ENCODE measurements at places on chromosomes 7 and 10.

GRCh38 chr7:25622695-25623094 lies 394.4 kb upstream of the NPVF start:
- DNase-seq = no peak

DNA sequence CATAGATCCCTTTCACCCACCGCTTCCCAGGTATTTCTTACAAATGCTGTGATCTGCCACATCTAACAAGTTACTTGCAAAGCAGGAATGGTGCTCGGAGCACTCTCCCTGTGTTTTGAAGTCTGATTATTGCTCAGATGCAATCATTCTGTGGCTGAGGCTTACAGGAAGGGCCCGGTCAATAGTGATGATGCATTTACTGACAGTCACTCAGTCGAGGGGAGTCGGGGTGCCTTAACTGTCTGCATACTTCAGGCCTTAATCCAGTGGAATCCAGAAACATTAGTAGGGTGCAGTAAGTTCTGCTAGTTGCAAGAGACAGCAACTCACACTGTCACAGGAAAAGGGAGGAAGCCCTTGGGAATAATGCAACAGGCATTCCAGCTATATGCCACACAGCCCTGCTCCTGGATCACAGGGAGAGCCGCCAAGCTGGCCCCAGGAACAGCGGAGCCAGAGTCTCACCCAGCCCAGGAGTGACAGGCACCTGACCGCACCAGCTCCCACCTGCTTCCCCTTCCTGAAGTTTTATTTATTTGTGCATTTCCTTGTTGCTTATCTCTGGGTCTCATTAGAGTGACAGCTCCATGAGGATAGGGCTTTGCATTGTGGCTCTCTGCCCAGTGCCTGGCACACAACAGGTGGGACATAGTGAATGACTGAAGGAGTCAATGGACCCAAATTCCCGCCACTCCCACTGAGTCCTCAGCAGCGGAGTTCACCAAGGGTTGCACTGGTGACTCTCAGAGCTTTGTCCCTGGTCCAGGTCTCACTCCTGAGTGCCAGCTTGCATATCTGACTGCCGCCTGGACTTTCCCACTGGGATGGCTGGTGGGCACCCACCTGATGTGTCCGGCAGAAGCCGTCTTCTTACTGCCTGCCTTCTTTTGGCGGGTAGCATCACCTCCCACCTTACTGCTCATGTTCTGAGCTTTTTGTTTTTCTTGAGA lies 212.5 kb upstream of the SH2B2 start:
- no peak for DNase-seq

DNA sequence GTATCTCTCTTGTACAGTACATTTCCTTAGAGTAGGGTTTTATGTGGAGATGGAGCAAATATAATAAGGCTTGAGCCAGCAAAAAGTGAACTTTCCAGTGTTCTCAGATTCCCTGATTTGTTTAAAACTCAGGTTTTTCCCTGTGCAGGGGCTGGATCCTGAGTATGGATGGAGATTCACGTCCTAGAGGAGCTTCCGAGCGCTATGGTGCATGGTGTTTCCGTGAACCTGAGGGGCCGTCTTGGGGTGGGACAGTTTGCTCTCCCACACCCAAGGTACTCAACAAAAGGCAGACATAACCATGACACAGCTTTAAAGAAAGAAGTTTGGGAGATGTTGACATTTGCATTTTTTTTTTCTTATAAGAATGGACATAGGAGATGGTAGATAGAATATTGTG lies 122.5 kb downstream of the SEC23IP start:
- no peak for DNase-seq

GRCh38 chr7:80362677-80363076 lies 149.2 kb downstream of the GNAT3 start:
- no peak for DNase-seq

DNA sequence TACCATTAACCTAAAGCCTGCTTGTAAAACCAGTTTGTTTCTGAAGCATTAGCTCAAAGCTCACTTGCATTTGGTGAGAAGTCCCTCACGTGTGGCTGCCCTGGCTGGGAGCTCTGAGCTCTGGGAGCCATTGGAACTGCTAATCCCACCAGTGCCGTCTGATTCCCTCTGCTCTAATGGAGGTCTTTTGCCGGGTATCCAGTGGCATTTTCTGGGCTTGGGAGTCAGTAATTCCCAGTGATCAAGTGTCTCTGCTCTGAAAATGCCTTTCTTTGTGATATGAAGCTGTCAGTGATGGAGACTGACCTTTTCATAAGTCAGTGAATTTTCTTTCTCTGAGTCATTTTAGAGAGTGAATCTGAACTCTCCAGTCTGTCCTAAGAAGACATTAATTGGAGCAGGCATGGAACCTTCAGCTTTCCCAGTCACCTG lies 36.9 kb upstream of the FAM20C start:
- DNase-seq = no peak

- DNase-seq = no peak
Observed at GRCh38 chr10:34217524-34217923, 597.6 kb downstream of the PARD3 start.

DNA sequence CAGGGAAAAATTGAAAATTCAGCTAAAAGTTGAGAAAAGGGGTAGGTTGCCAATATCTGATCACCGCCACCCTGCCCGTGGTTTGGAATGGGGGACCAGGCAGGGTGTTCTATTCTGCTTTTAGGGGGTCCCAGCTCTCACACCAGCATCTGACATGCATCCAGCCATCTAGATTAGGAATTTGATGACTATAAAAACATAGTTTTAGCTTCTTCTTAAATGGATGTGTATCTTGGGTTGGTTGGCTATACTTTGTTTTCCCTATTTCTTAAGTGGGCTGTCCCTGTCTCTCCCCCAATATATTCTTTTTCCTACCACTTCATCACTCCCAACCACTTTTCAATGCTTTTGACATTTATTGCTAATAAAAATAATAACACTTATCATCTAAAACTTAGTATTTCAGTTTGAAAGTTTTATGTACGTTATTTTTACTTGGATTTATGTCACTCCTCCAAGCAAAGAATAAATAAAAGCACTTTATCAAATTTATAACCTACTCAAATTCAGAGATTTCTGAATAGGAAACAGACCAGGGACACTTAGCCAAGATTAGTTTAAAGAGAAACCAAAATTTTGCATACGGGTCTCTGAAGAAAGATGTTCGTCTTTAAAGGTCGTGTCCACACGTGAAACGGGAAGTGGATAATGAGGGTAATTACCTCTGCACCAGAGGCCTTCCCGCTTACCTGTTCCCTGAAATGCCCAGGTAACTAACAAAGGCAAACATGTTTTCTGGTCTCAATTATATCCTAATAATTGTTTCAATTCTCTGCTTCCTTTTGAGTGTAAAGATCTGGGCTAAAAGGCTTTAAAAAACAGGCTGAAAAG lies 233.2 kb upstream of the AUTS2 start:
- no peak for DNase-seq

GRCh38 chr7:2111568-2111967 lies 121.2 kb downstream of the MAD1L1 start:
- DNase-seq = no peak

- DNase-seq = no peak
Observed at GRCh38 chr7:41735206-41735605, 32.3 kb upstream of the INHBA start.

DNA sequence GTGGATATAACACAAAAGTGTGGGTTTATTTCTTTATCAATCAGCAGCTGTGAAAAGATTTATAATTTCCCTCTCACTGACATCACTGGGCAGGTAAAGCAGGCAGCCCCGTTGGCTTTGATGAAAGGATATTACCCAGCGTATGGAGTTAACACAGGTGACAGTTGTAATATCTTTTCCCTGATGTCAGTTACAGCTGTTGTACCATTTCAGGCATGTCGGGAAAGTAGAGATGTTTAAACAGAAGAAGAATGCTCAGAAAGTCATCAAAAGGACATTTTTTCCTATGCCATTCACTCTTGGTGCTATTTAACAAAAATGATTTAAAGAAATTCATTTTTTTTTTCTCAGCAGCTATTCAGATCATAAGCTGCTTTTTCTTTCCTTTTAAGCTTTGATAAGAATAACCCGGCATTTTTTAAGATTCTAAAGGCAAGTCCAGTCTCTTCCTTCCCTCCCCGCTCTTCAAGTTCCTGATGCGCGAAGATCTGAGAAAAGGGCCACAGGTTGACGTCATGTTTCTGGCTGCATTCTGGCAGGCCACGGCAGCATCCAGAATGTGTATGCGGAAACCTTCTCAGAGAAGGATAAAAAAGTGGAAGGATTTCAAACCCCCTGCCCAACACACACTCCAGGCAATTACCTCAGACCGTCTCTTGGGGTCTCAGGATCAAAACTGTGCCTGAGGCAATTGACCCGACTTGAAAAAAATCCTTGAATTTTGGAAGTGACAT lies 32.5 kb upstream of the ADAM12 start:
- no peak for DNase-seq

GRCh38 chr10:30531751-30532530 lies 97.6 kb downstream of the LYZL2 start:
- no peak for DNase-seq

DNA sequence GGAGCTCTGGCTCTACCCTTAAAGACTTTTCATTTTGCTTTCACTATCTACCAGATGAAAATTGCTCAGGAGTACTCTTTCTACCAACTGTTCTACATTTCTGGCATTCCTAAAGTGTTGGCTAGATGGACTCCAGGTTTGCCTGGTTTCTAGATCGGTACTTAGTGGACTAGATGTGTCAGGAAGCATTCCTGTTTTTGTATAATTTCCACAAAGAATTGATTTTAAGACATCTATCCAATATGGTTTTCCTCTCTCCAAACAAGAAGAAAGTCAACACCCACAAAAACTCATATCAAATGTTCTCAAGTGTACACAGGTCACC lies 157.7 kb downstream of the CHRM2 start:
- DNase-seq = no peak

GRCh38 chr7:111089822-111090426 lies 1.0 kb upstream of the LRRN3 start:
- DNase-seq = no peak

DNA sequence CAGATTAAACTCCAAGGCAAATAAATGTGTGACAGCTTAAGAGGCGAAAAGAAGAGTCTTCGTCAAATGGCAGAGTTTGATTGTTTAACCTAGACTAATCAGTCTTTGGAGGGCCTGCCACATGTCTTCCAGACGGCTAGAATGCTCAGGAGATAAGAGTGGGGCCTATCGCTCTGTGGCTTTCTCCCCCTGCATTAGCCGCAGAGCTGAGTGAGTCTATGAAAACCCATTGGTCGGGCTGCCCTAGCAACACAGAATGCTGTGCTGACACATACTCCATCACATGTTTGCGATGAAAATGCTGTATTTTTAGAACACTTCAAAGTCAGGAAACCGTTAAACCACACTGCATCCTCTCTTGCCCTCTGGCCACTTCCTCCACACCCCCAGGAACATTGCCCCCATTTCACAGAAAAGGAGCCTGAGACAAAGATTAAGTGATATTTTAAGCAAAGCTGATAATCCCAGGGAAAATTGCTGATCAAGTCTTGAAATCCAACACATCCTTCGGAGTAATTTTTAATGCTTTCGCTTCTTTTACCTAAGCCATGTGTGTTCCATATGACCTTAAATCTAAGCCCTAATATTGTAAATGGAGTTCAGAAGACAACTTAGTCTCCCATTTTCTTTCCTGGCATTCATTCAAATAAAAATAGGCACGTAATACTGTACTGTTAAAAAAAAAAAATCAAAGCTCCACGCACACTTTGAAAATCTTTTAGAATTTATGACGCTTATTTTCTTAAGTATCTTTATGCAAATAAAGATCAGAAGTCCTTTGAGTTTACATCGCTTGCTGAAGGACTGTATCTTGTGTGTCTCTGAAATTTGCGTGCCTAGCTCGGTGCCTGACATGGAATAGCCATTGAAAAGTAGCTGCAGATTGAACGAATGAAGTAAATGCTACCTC lies 161.2 kb downstream of the CELF2 start:
- no peak for DNase-seq

- no peak for DNase-seq
Observed at GRCh38 chr7:112446431-112446830, 3.8 kb upstream of the IFRD1 start.

DNA sequence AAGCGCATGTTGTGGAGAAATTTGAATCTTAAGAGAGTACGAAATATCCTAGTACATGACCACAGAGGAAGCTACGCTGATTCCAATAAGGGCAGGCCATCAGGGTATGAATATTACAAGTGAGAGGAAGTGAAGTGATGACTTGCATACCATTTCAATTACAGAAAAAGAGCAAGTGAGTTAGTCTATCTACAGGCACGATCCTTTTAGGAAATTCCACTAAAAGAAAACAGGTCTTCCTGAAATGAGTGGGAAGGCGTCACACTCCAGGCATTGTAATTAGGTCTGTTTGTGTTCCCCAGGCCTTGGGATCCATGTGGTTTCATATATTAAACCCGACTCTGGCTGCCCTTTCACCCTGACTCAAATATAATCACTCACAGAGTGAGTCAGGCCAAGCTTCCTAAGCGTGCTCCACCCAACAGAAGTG lies 152.5 kb downstream of the SEMA3A start:
- DNase-seq = no peak

DNA sequence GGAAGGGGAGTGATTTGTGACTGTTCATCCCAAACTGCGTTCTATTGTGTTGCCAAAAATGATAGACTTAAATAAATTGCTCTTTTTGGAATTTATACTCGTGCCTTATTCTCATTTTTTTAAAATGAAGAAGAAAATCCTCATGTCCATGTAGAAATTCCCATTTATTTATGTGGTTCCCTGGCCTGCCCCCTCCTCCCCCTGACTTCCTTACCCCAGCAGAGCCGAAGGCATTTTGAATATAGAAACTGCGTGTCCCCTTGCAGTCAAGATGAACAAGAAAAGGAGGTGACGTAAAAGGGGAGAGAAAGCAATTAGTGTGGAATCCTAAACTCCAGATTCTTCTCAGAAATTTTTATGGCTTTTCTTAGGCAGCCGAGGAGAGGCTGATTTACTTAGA lies 126.1 kb downstream of the FAM204A start:
- DNase-seq = no peak

DNA sequence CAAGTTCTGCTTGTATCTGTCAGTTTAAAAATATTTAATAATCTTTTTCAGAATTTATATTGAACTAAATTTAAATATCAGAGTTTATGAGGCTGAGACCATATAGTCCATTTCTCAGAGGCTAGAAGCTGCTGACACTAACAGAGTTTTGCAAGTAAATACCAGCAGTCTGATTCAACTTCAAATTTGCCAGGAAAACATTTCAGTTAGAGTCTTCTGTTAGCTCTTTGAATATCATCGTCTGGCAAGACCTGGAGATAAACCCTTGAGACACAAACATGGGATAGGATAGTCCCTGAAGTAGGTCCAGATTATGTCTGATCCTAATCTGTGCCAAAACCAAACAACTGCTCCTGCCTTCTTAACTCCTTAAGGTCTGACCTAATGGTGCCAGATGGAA lies 472.8 kb upstream of the STEAP1 start:
- no peak for DNase-seq
